ENCODE measurements at places on chromosomes 7 and 10.

DNA sequence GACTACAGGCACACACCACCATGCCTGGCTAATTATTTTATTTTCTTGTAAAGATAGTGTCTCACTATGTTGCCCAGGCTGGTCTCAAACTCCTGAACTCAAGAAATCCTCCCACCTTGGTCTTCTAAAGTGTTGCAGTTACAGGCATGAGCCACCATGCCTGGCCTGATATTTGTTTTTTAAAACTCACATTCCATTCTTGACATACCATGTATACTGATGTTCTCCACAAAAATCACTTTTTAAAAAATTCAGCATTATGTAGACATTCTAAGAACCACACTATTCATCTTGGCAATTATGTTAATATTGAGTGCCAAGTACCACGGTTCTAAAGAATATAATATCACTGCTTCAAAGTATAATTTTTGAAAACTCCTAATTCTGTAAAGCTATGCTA lies 43.5 kb downstream of the IDE start:
- DNase-seq: no peak

- no peak for DNase-seq
Observed at GRCh38 chr7:64653721-64654401, 12.1 kb upstream of the ZNF107 start.

- DNase-seq: no peak
Observed at GRCh38 chr10:123808906-123809305, 82.7 kb downstream of the CPXM2 start.

DNA sequence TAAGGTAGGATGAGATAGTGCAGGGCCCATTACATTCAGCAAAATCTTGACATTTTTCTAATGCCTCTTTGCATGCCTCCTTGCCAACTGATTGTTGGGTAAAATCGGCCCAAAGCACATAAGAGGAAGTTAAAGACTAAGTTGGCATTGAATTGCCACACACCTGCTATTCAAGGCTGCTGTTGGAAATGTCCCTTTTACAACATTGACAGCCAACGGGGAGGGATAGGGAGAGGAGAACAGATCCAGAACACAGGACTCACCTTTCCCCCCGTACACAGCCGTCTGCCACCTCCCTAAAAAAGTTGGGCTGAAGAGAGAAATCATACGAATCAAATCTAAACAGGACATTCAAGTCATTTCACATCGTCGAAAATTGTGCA lies 695 bp downstream of the FAM237B start:
- no peak for DNase-seq

DNA sequence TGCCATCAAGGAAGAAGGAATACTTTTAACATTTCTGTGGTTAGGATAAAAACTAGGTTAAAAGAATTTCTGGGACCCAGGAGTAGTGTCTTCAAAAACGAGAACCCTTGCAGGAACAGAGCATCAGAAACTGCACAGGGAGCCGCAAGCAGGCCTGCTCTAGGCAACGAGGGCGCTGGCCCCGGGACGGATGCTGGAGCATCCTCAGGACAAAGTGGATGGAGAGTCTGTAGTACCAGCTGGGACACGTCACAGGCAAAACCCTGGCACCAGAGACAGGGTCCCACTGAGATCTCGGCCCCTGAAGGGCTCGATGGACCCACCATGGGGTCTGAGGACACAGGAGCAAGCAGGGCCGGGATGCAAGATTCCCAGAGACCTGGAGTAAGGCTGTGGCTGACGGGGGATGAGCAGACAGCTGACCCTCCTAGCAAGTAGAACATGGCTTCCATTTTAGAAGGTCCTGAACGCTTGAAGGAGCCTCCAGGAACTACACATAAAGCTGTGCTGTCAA lies 106.6 kb downstream of the GALNT11 start:
- DNase-seq: no peak

DNA sequence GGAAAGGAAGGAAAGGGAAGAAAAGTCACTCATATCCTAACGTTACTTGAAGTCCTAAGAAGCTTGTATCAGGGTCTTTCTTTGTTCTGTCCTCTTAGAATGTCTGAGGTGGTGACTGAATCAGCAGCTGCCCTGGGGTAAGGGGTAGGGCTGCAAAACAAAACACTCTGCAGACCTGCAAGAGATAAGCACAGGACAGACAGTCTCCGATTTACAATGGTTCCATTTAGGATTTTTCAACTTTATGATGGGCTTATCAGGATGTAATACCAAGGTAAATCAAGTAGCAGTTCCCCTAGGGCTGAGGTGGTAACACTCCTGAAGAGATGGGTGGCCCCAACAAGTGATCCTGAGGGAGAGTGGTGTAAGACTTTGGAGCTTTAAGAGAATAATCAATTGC lies 16.5 kb downstream of the KDM7A start:
- no peak for DNase-seq

DNA sequence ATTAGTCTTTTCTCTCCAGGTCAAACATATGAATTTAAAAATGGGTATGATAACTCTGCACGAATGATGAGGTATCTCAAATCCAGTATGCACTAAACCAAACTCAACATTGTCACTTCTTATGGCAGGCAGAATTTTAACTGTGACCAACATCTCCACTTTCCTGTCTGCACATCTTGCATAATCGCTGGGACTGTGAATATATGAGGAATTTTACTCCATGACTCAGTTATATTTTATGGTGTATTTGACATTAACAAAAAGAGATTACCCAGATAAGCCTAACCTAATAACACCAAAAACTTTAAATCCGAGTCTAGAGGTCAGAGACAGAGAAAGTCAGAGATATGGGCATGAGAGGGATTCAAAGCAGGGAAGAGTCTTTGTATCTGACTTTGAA lies 454.5 kb upstream of the SEMA3D start:
- DNase-seq: no peak

DNA sequence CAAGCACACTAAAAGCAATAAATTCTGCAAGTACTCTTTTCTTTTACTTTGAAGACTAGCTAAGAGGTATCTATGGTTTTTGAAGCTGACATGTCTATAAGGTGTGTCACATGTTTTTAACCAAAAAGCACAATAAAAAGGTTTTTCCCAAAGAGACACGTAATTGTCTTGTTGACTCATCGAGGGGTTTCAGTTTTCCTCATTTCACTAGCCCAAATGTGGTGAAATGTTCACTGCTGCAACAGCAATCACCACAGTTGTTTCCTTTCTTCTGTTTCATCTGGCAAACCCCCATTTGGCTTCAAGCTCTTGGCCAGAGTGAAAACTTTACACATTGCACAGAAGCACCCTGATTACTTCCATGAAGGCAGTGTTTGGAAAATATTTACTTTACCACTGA lies 3.8 kb upstream of the HOXA4 start:
- DNase-seq: no peak

DNA sequence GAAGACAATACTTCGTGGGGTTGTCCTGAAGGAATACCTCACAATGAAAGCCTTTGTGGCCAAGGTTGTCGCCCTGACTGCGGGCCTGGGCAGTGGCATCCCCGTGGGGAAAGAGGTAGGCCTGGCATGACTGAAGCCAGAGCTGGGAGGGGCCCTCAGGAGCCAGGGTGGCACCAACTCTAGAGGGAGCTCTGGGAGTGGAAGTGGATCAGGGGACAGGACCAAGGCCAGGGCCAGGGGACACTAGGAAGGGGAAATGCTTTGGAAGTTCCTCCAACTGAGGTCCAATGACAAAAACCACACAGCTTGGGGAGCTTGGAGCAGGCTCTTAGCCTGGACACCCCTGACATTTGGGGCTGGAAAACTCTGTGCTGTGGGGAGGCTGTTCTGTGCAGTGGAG lies 5.8 kb downstream of the CLCN1 start:
- no peak for DNase-seq

DNA sequence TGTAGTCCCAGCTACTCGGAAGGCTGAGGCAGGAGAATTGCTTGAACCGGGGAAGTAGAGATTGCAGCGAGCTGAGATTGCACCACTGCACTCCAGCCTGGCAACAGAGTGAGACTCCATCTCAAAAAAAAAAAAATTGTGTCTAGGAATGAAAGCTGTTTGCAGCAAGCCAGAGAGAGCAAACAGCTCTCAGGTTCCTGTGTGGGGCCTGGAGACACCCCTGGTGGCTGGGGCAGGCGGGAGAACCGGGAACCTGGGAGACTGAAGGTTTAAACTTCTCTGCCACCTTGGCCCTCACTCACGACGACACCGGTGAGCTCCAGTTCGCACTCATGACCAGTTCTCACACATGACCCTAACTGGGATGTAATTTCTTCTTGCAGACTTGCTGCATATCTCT lies 13.2 kb upstream of the UNCX start:
- no peak for DNase-seq

GRCh38 chr7:75716992-75717626 lies 21.6 kb downstream of the HIP1 start:
- no peak for DNase-seq

GRCh38 chr7:30029696-30030095 lies 1.5 kb downstream of the PLEKHA8 start:
- no peak for DNase-seq

GRCh38 chr10:17213646-17214349 lies 12.3 kb upstream of the TRDMT1 start:
- no peak for DNase-seq

DNA sequence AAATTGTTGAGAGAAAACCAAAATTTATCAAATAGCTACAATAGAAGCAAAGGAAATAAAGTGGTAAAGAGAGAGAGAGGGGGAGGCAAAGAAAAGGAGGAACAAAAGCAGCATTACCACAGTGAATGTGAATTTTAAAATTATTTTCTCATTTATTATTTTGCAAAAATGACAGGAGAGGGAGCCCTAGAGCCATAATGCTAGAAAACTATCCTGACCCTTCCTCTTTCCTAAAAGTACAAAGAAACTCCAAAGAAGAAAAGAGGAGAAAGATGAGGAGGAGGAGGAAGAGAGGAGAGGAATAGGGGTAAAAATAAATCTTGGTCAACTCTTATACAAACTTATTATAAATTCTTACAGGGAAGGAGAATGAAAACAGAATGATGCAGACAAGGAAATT lies 921.5 kb downstream of the NRG3 start:
- DNase-seq: no peak

GRCh38 chr7:99141841-99142726 lies 1.8 kb downstream of the SMURF1 start:
- no peak for DNase-seq

- DNase-seq: no peak
Observed at GRCh38 chr7:159198016-159198724, 53.5 kb upstream of the VIPR2 start.

GRCh38 chr7:125253452-125254190 lies 324.0 kb upstream of the POT1 start:
- no peak for DNase-seq

GRCh38 chr7:73896454-73896853 lies 35.5 kb downstream of the TMEM270 start:
- DNase-seq: no peak

DNA sequence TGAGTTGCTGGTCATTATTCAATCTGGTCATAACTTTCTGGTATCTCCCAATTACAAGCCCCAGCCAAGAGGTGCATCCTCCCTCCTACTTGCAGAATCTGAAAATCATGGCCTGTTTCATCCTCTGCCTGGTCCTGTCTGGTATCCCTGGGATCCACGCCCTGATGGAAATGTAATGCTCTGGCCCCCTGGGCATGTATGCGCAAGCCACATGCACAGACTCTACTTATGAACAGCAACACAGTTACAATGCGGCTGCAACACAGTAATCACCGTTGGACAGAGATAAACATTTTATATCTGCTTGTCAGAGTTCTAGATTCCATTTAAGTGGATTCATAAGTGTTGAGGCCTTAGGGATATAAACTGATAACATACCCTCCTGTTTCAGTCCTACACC lies 117.8 kb upstream of the ABI1 start:
- DNase-seq: no peak

- no peak for DNase-seq
Observed at GRCh38 chr10:90023950-90024349, 322.6 kb downstream of the KIF20B start.

- no peak for DNase-seq
Observed at GRCh38 chr7:118053353-118053752, 130.6 kb upstream of the LSM8 start.

GRCh38 chr7:143884969-143885559 lies 16.9 kb downstream of the TCAF1 start:
- DNase-seq: no peak

DNA sequence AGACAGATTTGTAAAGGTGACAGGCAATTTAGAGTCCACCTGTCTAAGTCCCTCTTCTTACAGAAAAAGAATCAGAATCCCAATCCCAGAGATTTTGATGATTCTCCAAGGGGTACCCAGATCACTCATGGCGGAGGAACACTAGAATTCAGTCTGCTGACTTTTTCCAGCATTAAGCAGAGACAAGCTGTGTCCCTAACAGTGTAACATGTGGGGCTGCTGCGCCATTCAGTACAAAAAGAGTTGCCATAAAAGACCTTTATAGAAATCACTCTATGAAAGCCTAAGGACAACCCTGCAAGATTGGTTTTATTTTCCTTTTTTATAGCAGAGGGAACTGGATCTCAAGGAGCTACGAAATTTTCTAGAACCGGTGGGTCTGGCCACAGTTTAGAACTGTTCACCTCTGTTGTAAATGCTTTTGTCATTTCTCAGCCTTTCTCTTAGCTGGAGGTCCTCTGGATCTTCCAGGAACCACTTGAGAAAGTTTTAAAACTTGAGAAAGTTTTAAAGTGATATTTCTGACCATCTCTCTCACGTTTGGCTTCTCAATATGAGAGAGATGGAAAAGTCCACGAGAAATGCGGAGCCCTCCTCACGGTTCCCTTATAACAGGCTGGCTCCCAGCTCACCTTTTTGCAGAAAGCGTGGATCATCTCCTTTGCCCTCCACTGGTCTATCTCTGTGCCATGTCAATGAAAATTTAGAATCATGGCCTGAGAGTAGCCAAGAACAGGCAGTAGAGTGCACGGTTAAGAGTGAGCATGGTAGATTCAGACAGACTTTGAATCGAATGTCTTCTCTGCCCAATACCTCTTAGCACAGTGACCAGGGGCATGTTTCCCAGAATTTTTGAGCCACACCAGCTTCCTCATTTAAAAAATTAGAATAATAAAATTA lies 826 bp downstream of the GIMAP7 start:
- DNase-seq: no peak

DNA sequence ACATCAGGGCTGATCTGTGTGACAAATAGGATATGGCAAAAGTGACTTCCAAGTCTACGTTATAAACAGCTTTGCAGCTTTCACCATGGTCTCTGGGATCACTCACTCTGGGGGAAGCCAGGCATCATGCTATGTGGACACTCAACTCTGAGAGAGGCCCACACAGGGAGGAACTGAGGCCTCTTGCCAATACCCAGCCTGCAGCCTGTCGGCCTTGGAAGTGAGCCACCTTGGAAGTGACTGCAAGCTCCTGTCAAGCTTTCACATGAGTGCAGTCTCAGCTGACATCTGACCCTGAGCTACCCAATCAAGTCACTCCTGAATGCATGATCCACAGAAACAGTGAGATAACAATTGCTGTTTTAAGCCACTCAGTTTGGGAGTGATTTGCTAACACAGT lies 56.5 kb downstream of the MMRN2 start:
- no peak for DNase-seq

- no peak for DNase-seq
Observed at GRCh38 chr10:75857269-75857846, 425.9 kb downstream of the LRMDA start.

- DNase-seq: no peak
Observed at GRCh38 chr7:20793248-20793647, 6.6 kb upstream of the SP8 start.

- no peak for DNase-seq
Observed at GRCh38 chr7:20296444-20296843, 34.3 kb upstream of the ITGB8 start.
